ENCODE measurements at places on chromosomes 2 and 18.

DNA sequence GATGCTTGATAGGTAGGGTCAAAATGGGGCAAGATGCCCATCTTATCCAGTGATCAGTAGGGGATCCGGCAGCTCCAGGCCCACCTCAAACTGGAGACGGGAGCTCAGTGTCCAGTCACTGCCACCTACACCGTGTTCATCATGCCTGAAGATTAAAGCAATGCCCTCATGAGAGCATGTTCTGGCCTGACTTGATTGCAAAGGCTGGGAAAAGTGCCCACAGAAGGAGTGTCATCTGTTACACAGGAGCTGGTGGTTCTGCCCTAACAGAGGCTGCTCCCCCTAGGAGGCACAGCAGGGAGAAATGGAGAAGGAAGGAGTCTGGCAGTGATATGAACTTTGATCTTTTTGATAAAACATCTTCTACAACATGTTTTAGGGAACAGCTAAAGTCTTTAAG lies 92.3 kb downstream of the CCBE1 start:
- no peak for DNase-seq

DNA sequence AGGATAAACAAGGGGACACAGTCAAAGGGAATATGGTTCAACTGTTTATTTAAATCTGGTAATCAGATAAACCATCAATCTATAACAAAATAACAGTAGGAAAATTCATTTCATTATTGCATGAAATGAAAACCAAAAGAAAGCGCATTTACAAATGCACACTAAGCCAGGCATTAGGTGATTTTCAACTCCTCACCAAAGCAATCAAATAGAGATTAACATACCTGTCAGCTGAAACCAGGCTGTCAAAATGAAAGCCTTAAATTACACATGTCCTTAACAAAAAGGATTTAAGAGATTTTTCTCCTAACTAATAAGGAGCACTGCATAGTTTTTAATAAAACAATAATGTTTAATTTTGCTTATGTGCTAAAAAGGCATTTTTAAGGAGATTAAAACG lies 23.0 kb downstream of the STK39 start:
- no peak for DNase-seq

DNA sequence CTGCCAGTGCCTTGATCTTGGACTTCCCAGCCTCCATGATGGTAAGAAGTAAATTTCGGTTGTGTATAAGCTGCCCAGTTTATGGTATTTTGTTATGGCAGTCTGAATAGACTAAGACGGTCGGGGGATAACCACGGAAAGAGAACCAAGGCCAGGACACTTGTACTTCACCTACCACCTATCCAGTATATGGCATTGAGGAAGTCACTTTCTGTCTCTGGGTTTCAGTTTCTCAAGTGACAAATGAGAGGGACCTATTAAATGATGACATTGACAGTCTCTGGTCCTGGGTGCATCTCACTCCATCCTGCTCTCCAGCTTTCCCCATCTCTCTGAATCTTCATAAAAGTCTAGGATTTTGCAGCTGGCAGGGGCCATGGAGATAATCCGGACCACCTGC lies 183.8 kb upstream of the MSH6 start:
- DNase-seq, result no peak

- DNase-seq, result no peak
Observed at GRCh38 chr2:172710584-172711047, 25.0 kb upstream of the RAPGEF4 start.

DNA sequence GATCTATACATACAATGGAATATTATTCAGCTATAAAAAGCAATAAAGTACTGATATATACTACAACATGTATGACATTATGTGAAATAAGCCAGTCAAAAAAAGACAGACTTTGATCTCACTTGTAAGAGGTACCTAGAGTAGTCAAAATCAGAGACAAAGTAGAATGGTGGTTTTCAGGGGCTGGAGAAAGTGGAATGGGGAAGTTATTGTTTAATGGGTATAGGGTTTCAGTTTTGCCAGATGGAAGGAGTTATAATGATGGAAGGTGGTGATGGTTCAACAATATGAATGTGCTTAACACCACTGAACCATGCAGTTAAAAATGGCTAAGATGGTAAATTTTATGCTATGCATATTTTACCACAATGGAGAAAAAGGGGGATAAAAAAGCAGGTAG lies 6.3 kb downstream of the COBLL1 start:
- no peak for DNase-seq

DNA sequence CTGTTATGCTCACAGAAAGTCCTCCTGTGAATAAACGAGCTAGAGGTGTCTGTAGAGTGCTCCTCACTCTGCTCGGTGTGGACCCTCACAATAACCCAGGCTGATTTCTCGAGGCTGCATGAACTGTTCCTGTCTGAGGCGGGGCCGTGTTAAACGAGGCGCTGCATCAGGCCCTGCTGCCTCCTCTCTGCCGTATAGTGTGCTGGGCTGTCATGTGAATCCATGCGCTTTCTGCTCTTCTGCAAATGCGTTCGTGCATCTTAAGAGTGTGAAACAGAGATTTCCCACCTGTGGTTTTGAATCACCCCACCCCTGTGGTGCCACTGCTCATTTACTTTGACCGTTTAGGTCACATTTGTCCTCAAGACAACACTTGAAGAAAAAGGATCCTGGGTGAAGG lies 26.2 kb downstream of the TRAF3IP1 start:
- DNase-seq, result no peak
